ENCODE measurements at places on chromosomes 1 and 21. TPM values are rescaled to one million over a fixed set of nuclear protein-coding genes. Genes with fewer than 3 reads are reported as not detected.

GRCh38 chr1:51924455-51924854 lies 45.9 kb upstream of the NRDC start:
- DNase-seq: no peak

- DNase-seq: no peak
Observed at GRCh38 chr1:96992871-96993270, 271.3 kb downstream of the PTBP2 start.

GRCh38 chr1:190344454-190344853 lies 133.2 kb downstream of the BRINP3 start:
- no peak for DNase-seq

GRCh38 chr1:86846164-86846647 lies 67.7 kb downstream of the SELENOF start:
- no peak for DNase-seq

- DNase-seq: no peak
Observed at GRCh38 chr1:180603850-180604226, 28.0 kb upstream of the XPR1 start.

DNA sequence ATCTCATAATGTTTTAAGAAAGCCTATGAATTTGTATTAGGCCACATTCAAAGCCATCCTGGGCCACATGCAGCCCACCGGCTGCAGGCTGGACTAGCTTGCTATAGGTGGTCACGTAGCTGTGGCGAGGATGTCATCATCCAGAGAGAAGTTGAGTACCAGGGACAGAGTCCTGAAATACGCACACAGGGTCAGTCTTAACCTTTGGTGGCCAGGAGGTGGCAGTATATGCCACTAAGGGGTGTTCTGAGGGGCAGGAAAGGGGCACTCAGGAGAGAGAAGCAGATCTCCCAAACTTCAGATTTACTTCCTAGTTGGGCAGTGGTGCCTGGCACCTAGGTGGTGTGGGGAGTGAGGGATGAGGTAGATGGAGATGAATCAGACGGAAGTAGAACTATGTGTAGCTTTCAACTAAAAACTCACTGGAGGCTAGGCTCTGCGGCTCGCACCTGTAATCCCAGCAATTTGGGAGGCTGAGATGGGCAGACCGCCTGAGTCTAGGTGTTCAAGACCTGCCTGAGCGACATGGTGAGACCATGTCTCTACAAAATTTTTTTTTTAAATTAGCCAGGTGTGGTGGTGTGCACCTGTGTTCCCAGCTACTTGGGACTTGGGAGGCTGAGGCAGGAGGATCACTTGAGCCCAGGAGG lies 16.3 kb upstream of the CDK18 start:
- DNase-seq: no peak

DNA sequence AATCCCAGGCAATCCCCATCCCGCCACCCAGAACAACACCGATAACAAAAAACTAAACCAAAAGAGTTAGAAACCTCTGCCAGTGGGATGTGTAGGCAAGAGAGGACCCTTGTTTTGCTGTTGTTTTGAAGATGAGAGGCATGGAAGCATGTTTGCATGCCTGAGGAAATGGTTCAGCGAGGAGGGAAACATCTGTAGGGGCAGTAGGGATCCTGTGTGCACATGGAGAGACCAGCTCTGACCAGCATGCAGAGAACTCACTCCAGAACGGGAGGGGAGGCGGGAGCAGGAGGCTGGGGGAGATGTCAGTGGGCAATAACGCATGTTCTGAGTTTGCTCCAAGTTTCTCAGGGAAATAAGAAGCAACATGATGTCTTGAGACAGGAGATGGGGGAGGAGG lies 5.3 kb downstream of the CLDN14 start:
- no peak for DNase-seq

FMOD gene
- total RNA-seq: 34.2 TPM

ST6GALNAC3 gene
- total RNA-seq: 6.8 TPM

HECTD3 gene
- 13.0 TPM for total RNA-seq
